Cardiac muscle cell (in vitro differentiated cells and primary cell): ENCODE measurements at places on chromosomes 2 and 18. TPM values are rescaled to one million over a fixed set of nuclear protein-coding genes. Genes with fewer than 3 reads are reported as not detected.

The RAB6C gene
- 0.09 TPM in 1 of 2 replicates, not detected in the other for total RNA-seq

The SGPP2 gene
- 24.6 and 44.6 TPM in 2 replicates for total RNA-seq

The PPP1R1C gene
- 4.7 and 12.1 TPM in 2 replicates for total RNA-seq

The GALNT13 gene
- total RNA-seq, result 1.4 and 3.1 TPM in 2 replicates

The SERPINB13 gene
- total RNA-seq, result not detected in 2 replicates

The KRTCAP3 gene
- total RNA-seq, result 1.3 and 2.8 TPM in 2 replicates

The TMEM247 gene
- not detected in 2 replicates for total RNA-seq

The NOL4 gene
- 0.48 and 1.1 TPM in 2 replicates for total RNA-seq

The KCNG3 gene
- total RNA-seq, result 0.27 and 0.39 TPM in 2 replicates

The MBD5 gene
- 17.7 and 44.5 TPM in 2 replicates for total RNA-seq

The TCF23 gene
- total RNA-seq, result not detected in 2 replicates

The HSBP1L1 gene
- 2.5 and 6.3 TPM in 2 replicates for total RNA-seq
